ENCODE measurements at places on chromosomes 4 and X.

GRCh38 chrX:103417370-103417769 is 41.0 kb downstream of the BEX3 start:
- DNase-seq = no peak

GRCh38 chr4:168923526-168924194 is 86.4 kb downstream of the CBR4 start:
- DNase-seq = peak; percentile 40

DNA sequence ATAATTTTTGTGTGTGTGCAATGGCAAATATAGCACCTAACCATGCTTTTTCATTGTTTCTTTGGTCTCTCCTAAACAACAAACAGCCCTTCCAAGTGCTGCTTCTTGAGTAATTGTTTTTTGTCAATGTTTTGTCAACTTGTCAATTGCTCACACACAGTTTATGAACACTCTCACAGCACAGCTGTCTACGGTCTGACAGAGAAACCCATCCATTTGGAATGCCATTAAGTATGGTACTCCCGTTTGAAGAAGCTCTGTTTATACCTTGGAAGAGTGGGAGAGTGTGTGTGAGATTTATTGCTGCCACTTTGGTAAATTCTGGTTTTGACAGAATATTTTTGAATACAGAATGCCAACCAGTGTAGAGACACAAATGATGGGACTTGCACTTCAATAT is 254.6 kb downstream of the LDB2 start:
- DNase-seq = no peak

GRCh38 chr4:21699446-21699845 is 249.1 kb downstream of the KCNIP4 start:
- no peak for DNase-seq

- DNase-seq = no peak
Measured at GRCh38 chr4:118586357-118586790, 98.8 kb upstream of the METTL14 start.

GRCh38 chrX:1451661-1452515 is 821 bp downstream of the ASMTL start:
- DNase-seq = no peak

DNA sequence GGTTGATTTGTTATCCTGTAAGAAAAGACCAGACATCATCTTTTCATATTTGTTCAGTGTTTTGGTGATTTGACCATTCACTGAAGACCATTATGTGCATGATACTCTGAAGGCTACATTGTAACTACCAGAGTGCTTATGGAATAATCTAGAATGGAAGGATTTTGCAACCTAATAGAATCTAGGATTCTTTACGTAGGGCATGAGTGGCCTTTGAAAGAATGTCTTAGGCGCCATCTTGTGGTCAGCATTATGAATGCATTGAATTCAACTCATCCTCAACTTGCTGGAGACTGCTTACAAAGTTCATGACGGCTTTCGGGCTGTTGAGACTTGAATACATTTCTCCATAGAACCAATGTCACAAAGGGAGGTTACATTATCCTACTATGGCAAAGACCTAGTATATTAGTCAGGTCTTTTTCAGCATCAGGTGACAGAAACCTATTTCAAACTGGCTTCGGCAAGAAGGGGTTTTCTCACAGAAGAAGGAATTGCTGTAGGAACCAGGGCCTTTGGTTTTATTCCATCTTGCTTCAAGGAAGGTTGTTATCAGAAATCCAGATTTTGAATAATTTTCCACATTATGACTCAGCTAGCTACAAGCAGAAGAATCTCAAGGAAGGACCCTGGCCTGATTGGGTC is 104.1 kb downstream of the GPAT3 start:
- DNase-seq = peak; percentile 56

- no peak for DNase-seq
Measured at GRCh38 chrX:24298191-24298590, 15.7 kb downstream of the SUPT20HL2 start.

DNA sequence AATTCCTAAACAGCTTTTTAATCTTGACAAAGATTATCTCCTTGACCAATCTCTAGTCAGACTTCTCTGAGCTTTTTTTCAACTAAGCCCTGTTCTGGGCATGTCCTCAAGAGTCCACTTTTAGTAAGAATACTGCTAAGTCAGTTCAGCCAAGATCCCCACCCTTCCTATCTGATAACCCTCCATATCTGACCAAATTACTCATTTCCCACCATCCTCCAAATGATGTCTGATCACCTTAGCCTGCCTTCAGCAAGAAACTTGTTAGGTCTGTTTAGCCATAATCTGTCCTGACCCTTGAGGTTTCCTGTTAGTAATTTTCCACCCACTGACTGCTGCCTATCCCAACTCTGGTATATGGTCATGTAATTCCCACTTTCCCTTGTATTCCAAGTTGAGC is 65.2 kb downstream of the FAM13A start:
- no peak for DNase-seq

DNA sequence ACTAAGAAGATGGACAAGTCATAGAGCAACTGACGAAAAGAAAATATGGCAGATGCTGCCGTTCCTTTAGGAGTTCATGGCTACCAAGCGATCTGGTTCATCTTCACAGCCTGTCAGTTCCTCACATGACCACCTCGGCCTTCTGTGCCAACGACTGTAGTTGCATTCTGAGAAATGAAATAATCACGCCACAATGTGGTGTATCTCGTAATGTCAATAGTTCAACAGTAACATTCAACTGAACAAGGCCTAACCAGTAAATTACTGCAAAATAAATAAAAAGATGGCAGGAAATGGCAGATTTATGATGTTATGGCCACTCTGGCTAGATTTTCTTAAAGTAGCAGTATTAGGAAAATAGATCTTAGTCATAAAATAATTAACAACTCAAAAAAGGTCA is 4.4 kb downstream of the GPRIN3 start:
- DNase-seq = peak; percentile 80

GRCh38 chr4:60655356-60655755 is 544.8 kb upstream of the ADGRL3 start:
- no peak for DNase-seq

GRCh38 chrX:25105221-25105620 is 89.5 kb upstream of the ARX start:
- DNase-seq = no peak

DNA sequence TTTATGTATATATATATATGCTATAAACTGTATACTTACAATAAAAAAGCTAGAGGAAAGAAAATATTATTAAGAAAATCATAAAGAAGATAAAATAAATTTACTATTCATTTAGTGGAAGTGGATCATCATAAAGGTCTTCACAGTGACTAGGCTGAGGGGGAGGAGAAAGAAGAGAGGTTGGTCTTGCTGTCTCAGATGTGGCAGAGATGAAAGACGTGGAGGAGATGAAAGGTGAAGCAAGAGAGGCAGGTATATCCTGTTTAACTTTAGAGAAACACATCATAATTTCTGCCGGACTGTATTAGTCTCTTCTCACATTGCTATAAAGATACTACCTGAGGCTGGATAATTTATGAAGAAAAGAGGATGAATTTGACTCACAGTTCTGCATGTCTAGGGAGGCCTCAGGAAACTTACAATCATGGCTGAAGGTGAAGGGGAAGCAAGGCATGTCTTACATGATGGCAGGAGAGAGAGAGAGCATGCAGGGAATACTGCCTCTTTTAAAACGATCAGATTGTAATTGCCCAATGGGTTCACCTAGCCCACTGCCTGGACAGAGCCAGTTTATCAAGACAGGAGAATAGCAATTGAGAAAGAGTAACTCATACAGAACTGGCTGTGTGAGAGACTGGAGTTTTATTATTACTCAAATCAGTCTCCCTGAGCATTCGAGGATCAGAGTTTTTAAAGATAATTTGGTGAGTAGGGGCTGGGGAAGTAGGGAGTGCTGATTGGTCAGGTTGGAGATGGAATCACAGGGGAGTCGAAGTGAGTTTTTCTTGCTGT is 22.1 kb upstream of the RRAGB start:
- DNase-seq = peak; percentile 54

- DNase-seq = no peak
Measured at GRCh38 chrX:41559235-41560052, 112.3 kb downstream of the NYX start.

- peak; percentile 65 for DNase-seq
Measured at GRCh38 chr4:69760455-69760854, at the start of gene SULT1B1. SULT1B1 (minus strand) TSS chr4:69760620; CDS start chr4:69755217, 5,403 bp downstream.

DNA sequence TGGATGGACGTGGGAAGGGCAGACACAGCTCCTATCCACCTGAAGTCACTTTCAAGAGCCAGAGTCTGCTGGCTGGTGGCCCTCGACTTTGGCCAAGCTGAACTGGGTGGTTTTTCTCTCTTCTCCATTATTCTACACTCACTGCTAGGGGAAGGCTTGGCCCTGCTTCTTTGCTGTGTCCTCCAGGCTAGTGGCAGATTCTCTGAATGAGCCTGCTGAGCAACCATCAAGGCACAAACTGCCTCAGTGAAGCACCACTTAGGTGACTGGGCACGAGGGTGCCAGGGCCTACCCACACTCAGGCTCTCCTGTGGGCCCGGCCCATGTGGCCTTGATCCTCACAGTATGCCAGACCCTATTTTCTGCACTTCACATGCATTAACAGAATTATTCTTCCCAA is 92.0 kb downstream of the PJA1 start:
- DNase-seq = no peak
